ENCODE measurements at places on chromosomes 6 and 20.
A peak's percentile ranks its signal among the peaks of the same experiment; 100 is the strongest.

- no peak for DNase-seq
Observed at GRCh38 chr6:88301888-88302768, 136.0 kb upstream of the CNR1 start.

DNA sequence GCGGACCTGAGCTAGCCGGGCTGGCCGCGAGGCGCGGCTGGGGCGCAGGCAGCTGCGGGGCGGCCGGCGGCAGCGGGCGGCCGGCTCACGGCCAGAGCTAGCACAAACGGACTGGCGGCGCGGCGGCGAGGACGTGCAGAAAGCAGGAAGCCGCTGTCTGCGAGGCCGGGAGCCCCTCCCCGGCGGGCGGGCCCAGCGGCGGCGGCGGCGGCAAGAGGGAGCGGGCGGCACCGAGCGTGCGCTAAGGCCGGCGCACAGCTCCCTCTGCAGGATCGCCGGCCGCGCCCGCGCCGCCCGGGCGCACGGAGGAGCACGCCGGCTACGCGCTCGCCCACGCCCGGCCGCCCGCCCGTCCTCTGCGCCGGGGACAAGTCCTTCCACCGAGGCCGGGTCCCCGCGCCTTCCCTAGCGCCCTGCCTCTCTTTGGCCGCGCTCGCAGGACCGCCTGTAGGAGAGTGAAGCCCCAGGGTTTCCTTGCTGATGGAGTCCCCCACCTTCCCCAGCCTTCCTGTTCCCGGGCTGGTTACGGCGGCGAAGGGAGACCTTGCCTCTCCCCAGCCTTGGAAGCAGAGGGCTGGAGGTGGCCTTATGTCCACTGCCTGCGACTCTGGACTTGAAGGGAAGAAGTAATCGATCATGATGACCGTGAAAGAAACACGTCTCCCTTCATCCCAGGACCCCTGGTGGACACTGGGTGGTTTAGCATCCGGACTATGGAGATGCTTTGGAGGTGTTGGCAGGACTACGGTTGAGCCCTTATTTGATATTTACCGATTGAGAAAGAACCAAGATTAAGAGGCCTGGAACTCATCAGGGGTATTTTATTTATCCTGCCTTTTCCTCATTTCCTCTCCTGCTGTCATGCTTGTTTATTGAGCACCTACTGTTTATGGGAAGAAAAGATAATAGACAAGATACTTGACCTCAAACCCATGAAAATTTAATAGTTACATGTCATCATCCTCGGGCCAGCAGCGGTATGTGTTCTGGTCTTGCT is at the start of gene PREP:
PREP (minus strand) TSS at position 144 of the 997 bp plus-strand sequence. CDS start 191 bp downstream, outside the sequence.
- DNase-seq: peak; percentile 72

DNA sequence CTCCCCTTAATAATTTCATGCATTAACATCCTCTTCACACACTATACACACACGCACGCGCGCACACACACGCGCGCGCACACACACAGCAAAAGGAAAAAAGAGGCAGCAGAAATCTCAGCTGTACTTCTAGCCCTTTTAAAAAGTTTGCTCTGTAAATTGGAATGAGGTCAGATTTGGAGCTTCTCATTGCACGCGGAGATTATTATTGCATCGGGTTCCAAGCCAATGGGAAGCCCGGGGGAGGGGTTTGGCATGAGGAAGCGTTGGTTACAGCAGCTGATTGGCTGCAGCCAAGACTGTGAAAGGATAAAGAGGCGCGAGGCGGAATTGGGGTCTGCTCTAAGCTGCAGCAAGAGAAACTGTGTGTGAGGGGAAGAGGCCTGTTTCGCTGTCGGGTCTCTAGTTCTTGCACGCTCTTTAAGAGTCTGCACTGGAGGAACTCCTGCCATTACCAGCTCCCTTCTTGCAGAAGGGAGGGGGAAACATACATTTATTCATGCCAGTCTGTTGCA is at the start of gene SOX4:
SOX4 (plus strand) TSS at position 340 of the 515 bp plus-strand sequence. CDS start 784 bp downstream, outside the sequence.
- peak; percentile 93 for DNase-seq

GRCh38 chr20:40506537-40506939 is 182.5 kb downstream of the MAFB start:
- DNase-seq: peak; percentile 83

GRCh38 chr6:128275681-128276080 is 244.7 kb downstream of the PTPRK start:
- DNase-seq: no peak

DNA sequence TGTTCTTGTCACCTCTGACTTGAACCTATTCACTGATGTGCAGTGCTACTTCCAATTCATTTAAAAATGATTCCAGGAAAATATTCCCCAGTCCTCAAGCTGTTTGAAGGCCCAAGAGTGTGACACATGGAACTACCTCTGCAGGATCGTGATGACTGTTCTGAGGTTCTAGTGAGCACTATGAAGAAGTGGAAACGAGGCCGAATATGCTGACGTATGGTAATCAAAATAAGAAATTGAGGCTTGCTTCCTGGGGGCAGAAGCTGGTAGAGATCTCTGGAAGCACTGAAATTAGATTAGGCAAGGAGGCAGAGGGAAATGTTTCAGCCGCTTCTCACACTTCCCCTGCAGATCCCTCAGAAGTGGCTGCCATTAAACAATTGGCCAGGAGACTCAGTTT is 15.7 kb downstream of the TMEM242 start:
- no peak for DNase-seq

DNA sequence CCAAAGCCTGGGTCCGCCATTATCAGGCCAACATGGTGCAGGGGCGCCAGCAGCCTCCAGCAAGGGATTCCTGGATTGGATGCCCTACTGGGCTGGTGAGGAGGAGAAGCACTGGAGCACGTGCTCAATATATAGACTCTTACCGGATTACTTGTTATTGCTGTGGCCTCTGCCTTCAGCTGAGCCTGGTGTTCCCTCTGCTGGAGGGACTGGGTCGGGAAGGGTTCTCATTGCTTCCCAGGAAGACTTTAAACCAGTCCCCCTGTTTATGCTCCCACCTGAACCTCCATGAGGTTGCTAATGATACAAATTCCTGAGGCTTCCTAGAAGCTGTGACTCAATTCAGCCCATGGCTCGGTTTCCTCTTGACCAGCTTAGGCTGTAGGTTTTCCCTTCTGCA is 186.7 kb upstream of the ARID1B start:
- DNase-seq: no peak

DNA sequence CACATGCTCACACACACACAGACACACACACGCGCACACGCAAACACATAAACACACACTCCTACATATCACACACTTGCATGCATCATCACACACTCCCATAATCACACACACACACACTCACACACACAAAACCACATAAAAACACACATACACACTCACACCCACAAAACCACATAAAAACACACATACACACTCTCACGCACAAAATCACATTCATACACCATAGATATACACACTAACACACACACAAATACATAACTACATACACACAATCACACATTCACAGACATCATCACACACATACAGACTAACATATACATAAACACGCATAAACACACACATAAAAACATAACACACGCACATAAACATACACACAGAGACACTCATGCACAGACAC is 57.8 kb upstream of the QKI start:
- no peak for DNase-seq

GRCh38 chr6:13006578-13007300 is 290.2 kb downstream of the PHACTR1 start:
- DNase-seq: no peak

GRCh38 chr6:55937951-55938690 is 62.7 kb upstream of the BMP5 start:
- DNase-seq: no peak

DNA sequence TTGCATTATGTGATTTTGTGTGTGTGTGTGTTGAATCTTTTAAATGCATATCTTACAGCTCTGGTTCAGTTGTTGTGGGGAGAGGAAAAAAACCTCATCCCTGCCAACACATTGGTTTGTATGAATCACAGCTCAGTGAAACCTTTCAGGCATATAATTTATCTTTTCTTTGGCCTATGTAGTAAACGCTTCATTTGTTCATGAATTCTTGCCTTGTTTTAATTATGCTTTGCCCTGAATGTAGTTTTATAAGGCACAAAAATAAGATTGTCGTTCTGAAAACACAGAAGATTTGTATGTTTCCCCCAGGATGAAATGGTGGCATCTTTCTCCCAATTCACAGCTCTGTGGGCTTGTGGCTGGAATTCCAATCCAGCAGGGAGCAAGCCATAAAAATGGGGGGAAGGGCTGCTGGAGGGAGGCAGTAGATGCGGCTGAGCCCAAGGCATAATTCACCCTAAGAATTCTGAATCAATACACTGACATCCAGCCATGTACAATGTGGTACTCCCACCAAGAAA is 45.1 kb downstream of the BCAS1 start:
- DNase-seq: no peak

GRCh38 chr6:151389618-151390275 is 1.6 kb downstream of the ZBTB2 start:
- no peak for DNase-seq

- DNase-seq: no peak
Observed at GRCh38 chr6:124869416-124869815, 92.8 kb upstream of the RNF217 start.

DNA sequence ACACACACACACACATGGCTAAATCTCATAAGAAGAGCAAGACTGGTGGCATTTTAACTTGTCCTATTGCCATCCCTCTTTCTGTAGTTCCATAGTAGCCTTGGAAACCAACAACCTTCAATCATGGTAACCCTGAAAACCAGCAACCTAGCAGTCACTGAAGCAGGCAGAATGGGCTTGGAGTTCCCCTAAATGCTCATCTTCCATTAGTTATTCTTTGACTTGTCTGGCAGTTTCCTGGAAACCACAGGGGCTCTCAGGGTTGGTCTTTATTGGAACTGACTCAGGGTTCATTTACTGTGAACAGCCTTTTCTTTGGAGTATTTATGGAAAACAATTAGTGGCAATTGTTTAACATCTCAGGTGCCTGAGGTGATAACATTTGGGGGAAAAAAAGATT is 19.4 kb upstream of the BRPF3 start:
- DNase-seq: no peak

DNA sequence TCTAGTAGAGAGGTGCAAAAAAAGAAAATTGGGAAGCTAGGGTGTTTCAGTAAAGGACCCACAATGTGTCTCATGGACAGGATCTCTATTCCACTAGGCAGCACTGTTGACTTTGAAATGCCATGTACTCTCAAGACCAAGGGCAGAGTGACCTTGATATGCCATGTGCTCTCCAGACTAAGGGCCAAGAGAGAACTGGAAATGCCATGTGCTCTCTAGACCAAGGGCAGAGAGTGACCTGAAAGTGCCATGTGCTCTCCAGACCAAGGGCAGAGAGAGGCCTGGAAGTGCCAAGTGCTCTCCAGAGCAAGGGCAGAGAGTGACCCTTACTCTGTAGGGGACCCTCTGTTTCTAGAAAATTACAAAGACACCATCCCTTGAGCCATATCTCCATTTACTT is 49.3 kb upstream of the HTR1B start:
- DNase-seq: no peak

GRCh38 chr6:110358553-110359160 is 508 bp upstream of the METTL24 start:
- no peak for DNase-seq

GRCh38 chr6:141467041-141467440 is 665.7 kb upstream of the GJE1 start:
- no peak for DNase-seq

DNA sequence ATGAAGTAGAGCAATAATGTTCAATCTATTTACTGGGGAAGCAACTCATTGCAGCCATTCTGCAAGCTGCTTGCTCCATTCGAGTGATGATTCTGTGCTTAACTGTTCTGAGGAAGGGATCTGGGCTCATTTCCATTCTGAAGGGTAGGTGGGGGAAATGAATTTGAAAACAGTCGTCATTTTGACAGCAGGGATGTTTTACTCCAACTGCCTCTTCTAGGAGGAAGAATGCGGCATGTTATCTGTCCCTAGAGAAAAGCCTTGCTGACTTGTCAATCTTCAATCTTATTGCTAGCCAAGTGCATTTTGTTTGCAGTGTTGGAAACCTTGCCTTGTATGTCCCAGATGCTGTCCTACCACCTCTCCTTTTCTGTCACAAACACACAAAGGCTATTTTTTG is 105.9 kb downstream of the PRDM13 start:
- no peak for DNase-seq

GRCh38 chr20:23200914-23201313 is 114.8 kb upstream of the CD93 start:
- peak; percentile 41 for DNase-seq

DNA sequence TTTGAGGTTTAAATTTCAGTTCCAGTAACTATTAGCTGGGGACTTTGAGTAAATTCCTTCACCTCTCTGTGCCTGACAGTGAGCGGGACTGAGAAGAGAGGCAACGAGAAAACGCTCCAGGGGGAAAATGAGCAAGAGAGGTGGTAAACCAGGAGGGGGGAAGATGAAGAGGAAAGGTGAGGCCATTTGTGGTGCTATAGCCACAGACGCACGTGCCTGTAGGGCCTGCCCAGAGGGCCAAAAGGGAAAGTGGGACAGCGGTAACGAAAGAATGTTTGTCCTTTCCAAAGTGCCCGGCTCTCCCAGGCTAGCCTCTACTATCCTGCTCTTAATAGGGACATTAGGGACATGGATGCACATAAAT is 99.2 kb downstream of the BMP7 start:
- no peak for DNase-seq

DNA sequence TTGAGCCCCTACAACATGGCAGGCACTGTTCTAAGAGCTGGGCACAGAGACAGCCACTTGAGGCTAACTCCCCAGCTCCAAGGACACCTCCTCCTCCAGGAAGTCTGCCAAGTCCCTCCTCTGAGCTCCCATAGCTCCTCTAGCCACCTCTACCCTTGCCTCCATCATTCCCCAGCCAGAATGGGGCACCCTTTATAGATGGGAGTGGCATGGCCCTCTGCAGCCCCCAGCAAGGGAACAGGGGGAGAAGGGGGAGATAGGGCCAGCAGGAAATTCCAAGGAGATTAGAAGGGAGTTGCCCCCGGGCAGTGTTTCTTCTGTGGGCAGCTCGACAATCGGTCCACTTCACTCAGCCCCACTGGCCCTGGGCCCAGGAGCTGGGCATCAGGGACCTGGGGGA is 19.7 kb upstream of the TLDC2 start:
- peak; percentile 91 for DNase-seq

DNA sequence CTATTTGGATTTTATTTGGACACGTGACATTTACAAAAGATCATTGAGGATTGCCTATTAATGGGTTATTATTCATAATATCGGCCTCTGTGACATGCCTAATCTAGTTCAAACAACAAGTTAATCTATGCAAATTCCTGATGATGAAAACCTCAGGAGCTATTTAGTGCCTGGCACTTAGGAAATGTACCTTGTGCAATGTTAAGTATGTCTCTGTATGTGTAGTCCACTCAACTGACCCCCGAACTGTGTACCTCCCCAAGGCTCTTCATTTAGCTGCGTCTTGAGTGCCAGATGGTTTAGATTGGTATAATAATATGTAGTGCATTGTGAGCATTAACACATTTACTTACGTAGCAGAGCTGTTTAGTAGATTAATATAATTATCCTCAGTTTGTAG is 6.9 kb downstream of the LAMA2 start:
- no peak for DNase-seq
